ENCODE measurements at places on chromosomes 3 and 15.

DNA sequence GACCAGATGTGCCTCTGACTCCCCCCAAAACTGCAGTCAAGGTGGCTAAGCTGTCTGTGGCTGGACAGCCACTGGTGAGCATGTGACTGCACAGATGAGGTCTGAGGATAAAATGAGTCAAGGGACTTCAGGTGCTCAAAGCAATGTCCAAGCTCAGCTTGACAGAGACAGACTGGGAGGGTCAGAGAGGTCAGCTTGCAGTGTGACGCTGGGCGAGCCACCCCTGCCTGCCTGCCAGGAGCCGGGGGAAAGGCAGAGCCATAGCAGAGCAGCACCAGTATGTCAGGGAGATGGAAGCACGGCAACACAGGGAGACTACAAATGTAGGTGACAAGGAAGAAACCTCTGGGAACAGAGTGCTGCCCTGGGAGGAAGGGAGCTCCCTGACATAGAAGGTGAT lies 399.4 kb downstream of the OCA2 start:
- no peak for DNase-seq

GRCh38 chr3:103002425-103003176 lies 567.8 kb downstream of the ZPLD1 start:
- DNase-seq = no peak

DNA sequence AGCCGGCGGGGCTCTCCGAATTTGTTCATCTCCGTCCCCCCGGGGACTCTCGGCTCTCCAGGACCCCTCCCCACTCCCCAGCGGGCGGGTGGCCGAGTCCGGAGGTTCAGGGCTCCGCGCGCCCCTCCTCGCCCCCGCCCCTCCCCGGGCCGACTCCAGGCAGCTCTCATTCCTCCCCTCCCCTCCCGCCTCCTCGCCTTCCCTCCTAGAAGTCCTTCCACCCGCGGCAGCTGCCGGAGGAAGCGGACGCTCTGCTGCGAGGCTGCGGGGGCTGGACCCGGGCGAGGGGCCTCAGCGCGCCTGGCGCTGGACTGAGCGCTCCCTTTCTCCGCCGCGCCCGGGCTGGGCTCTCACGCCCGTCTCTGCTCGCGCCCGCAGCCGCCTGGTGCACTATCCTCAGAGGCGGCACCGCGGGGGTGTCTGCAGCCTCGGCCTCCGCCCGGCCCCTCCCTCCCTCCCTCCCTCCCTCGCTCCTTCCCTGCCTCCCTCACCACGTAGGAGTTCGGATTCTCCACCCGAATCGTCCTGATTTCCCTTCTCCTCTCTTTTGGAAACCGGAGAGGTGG lies at the start of gene ROBO2:
TSS of gene ROBO2 (plus strand) at position 494 of the 566 bp plus-strand sequence. CDS start 687 bp downstream, outside the sequence.
- DNase-seq = no peak

DNA sequence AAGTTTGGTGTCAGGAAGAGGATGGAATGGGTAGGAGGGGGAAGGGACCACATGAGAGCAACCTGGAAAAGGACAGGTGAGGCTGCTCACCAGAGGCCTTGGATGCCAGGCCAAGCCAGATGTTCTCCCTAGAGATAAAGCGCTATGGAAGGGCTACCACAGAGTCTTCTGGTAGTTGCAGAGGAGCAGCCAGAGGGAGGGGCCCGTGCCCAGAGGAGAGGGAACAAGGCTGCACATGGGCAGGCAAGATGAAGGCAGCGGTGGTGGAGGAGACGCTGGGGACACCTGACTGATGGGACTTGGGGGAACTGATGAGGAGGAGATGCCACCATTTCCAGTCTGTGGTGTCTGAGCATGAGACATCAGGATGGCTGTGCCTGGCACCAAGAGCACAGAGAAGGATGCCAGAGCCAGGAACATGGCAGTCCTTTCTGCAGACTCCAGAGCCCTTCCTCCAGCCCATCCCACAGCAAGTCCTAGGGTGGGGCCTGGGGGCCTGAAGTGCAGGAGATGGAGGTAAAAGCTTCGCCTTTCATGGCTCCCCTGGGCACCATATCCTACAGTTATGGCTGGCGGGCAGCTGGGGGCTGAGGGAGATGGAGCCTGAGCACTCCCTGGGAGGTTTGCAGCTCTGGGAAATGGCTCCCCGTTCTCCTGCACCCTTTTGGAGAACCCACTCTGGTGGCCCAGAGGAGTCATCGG lies 103.0 kb downstream of the ETFA start:
- no peak for DNase-seq

- DNase-seq = no peak
Measured at GRCh38 chr15:62063825-62064635, 2.7 kb upstream of the C2CD4A start.

DNA sequence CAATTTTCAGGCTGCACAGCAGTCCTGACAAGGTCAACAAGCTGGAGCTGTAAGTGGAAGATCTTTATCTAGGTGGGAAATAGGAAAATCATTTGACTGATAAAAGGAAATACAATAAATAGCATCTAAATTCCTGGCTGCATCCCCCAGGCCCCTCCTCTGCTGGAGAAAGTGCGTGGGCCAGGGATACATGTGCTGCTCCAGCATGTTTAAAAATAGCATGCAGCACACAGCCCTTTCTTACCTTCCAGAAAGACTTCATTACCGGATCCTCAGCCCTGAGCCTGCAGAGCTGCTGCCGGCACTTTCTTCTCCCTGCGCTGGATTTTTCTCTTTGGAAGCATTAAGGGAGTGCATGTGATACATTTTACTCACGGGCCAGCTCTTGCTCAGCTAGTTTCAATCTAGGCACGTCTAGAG lies 77.3 kb downstream of the HMG20A start:
- DNase-seq = no peak

- no peak for DNase-seq
Measured at GRCh38 chr3:191702121-191702520, 241.2 kb downstream of the PYDC2 start.

DNA sequence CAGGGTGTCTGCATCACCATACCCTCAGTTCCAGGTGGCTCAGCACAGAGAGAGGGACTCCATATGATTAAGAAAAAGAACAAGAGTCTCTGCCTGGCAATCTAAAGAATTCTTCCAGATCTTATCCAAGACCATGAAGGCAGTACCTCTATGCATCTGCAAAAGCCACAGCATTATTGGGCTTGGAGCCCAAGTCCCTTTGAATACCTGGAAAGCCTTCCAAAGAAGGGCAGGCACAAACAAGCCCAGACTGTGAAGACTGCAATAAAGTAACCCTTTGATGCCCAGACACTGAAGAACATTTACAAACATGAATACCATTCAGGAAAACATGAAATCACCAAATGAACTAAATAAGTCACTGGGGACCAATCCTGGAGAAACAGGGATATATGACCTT lies 60.9 kb upstream of the DIPK2A start:
- no peak for DNase-seq

GRCh38 chr15:89556413-89557262 lies 18.6 kb upstream of the TICRR start:
- peak; percentile 17 for DNase-seq

DNA sequence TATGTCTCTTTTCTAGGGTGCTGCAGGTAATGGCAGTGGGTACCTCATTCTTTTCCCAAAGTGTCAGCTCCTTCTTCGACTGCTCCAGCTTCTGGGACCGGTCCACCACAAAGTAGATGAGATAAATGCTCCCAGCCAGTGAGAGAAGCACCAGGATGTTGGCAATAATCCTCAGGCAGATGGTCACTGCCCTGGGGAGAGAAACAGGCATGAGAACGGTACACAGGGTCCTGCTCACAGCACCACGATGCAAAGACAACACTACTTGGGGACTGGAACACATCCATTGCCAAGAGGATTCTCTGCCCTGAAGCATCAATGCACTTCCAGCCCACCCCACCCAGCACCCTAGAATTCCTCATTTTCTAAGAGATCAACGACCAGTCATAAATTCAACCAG lies 22.4 kb downstream of the TMC3 start:
- DNase-seq = no peak

- DNase-seq = no peak
Measured at GRCh38 chr3:58639001-58639400, 27.6 kb downstream of the FAM3D start.

- DNase-seq = no peak
Measured at GRCh38 chr3:107710851-107711250, 188.1 kb downstream of the BBX start.

DNA sequence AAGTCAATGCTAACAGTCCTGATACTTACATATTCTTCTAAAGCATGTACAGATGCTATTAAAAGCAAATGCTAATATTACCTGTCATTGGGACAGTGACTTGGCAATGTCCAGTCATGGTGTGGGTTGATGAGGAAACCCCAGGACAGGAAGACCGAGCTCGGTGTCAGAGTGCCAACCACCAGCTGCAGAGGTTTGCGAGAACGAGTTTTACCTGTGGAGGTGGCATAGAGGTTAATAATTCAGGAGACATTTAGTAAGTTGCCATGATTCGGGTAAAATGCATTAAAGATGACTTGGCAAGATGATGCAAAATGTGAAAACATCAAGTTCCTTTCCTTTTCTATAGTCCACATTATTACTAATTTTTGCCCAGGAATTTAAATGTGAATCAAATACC lies 94.5 kb downstream of the ABI3BP start:
- DNase-seq = no peak

Data from stimulated activated naive CD4-positive, alpha-beta T cell treated with Interleukin-2 at 50 U/mL for 16 hours (primary cell).